ENCODE measurements at places on chromosomes 3 and 15. TPM values are rescaled to one million over a fixed set of nuclear protein-coding genes. Genes with fewer than 3 reads are reported as not detected.

GOLGA8J gene
- total RNA-seq, result 0.05 TPM

DNASE1L3 gene
- total RNA-seq, result 52.0 TPM

STRC gene
- total RNA-seq, result 0.05 TPM

VGLL3 gene
- total RNA-seq, result 0.24 TPM

LRRIQ4 gene
- 0.05 TPM for total RNA-seq

ARHGAP31 gene
- total RNA-seq, result 8.2 TPM

SERINC4 gene
- total RNA-seq, result 0.05 TPM

ZPLD1 gene
- total RNA-seq, result 0.09 TPM
